ENCODE measurements at places on chromosomes 3 and 15. TPM values are rescaled to one million over a fixed set of nuclear protein-coding genes. Genes with fewer than 3 reads are reported as not detected.

NPRL2 gene
- total RNA-seq, result 21.4 TPM

- H3K27ac ChIP-seq, result no peak overlapping the region
- DNase-seq, result no peak
- H3K4me3 ChIP-seq, result no peak overlapping the region
- H3K36me3 ChIP-seq, result no peaks in the 10 kb centered on the region
These were observed 181.6 kb downstream of the MEGF11 start for GRCh38 chr15:66071921-66072295.

DNA sequence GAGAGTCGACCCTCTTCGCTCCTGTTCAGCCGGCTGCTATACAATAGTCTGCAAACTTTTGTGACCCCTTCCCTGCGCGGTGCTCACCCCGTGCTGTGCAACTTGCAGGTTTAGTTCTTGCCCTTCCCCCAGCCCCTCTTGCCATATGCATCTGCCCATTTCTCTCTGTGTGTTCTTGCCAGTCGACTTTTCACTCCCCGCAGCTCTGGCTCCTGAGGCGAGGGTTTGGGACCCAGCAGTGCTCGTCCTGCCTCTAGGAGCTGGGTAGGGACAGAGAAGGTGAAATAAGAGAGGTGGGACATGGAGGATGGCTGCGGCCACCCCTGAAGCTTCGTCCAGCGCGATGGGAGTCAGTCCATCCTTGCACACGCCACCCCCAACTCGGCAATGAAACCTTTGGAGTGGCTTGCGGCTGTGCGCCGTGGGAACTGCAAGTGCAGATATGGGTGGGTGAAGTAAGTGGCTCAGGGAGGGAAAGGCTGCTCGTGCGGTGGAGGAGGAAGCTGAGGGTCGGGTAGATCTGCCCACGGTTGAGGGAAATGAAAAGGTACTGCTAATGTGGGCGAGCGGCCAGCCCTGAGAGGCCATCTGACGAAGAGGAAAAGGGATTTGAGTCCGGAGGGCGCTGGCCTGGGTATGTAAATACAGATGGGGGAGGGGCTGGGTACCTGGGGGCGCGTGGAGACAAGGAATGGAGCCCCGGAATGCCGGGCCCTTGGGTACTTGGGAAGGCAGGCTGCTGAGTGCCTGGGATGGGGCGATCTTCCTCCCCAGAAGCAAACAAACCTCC lies 1.0 kb downstream of the LRRC3B start:
- H3K4me1 ChIP-seq, result peaks cover 14% of the 10 kb centered on the region
- H3K4me3 ChIP-seq, result no peak overlapping the region
- H3K36me3 ChIP-seq, result no peaks in the 10 kb centered on the region
- H3K27ac ChIP-seq, result no peak overlapping the region
- no peaks in the 10 kb centered on the region for H3K27me3 ChIP-seq

ARRDC4 gene
- total RNA-seq, result 81.7 TPM

- H3K27me3 ChIP-seq, result no peaks in the 10 kb centered on the region
- H3K36me3 ChIP-seq, result no peaks in the 10 kb centered on the region
- peak within 1 kb of the TSS; percentile 27 for H3K4me3 ChIP-seq
- peak; percentile 25 for DNase-seq
These were observed at the start of gene LRRK1 for GRCh38 chr15:100918690-100919480. LRRK1 (plus strand) TSS chr15:100919357; CDS start chr15:100924633, 5,276 bp downstream.

DNA sequence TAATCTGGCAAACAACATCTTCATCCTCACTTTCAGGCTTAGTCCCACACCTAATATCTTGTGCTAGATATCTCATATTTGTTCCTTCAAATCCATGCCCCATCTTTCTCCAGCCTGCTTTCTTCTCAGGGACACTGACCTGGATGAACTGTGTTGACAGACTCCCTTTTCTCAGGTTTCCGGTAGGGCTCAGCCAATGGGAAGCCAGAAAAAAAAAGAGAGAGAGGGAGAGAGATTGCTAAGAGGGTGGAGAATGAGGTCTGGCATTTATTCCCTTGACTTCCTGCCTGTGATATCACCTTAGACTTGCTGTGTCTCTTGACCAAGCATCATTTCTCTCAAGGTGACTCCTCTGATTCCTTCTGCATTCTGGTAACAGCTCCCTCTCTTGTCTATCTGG lies 145.6 kb upstream of the ABI3BP start:
- no peak for DNase-seq
- H3K4me3 ChIP-seq, result no peak overlapping the region
- H3K27me3 ChIP-seq, result no peaks in the 10 kb centered on the region
- H3K4me1 ChIP-seq, result no peaks in the 10 kb centered on the region
- no peak overlapping the region for H3K27ac ChIP-seq

CHL1 gene
- total RNA-seq, result 3.1 TPM

GRCh38 chr3:152267831-152268554 lies 736 bp upstream of the MBNL1 start:
- peak overlapping the region; percentile 93 for H3K4me3 ChIP-seq
- no peaks in the 10 kb centered on the region for H3K27me3 ChIP-seq
- peak overlapping the region; percentile 94 for H3K27ac ChIP-seq
- DNase-seq, result no peak
- peaks cover 27% of the 10 kb centered on the region for H3K4me1 ChIP-seq

GRCh38 chr3:110327870-110328269 lies 743.7 kb upstream of the NECTIN3 start:
- no peaks in the 10 kb centered on the region for H3K4me1 ChIP-seq
- H3K4me3 ChIP-seq, result no peak overlapping the region
- H3K27ac ChIP-seq, result no peak overlapping the region
- H3K27me3 ChIP-seq, result no peaks in the 10 kb centered on the region
- H3K36me3 ChIP-seq, result no peaks in the 10 kb centered on the region

- H3K27ac ChIP-seq, result no peak overlapping the region
- H3K4me1 ChIP-seq, result no peaks in the 10 kb centered on the region
- H3K27me3 ChIP-seq, result no peaks in the 10 kb centered on the region
- no peak for DNase-seq
- H3K36me3 ChIP-seq, result no peaks in the 10 kb centered on the region
These were observed 12.5 kb upstream of the IGF1R start for GRCh38 chr15:98635848-98636247.

CLCN2 gene
- 6.0 TPM for total RNA-seq

BFSP2 gene
- total RNA-seq, result not detected

DNA sequence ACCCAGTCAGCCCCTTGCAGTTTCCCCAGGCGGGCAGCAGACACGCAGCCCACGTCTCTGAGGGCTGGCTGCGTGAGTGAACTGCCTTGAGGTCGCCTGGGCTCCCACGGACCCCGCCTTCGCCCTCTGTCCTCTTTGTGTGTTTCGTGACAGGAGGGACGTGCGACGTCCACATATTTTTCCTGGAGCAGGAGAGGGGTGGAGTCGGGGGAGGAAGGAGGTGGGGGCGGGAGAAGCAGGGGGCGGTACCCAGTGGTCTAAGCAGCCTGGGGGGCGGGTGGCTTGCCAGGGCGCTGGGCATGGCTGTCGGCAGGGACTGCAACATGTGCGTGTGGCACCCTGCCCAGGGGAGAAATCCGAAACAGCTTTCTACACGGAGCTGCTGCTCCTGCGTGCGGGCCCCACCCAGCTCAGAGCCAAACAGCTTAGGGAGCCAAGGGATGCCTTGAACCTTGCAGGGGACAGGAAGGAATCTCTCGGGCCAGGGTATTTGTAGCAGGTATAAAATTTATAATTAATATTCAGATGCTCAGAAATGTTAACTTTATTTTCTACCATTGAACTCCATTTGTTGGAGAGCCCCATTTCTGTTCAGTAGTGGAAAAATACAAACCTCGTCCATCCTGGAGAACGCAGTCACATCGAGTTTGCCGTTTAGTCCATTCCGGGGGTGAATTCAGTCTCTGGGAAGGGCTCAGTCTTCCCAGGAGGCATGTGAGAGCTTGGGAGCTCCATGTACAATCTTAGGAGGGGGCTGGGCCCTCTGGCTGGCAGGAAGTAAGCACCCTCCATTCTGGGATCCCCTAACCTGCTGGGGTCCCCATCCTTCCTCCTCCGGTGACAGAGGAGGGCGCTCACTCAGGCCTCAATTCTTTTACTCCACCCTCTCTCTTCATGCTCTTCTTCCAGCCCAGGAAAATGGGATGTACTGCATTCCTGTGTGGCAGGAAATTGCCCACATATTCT lies 79.1 kb upstream of the MEF2A start:
- peak; percentile 85 for DNase-seq
- H3K4me1 ChIP-seq, result peaks cover 16% of the 10 kb centered on the region

GRCh38 chr15:27214961-27215360 lies 244.0 kb downstream of the GABRG3 start:
- H3K4me3 ChIP-seq, result no peak overlapping the region
- no peaks in the 10 kb centered on the region for H3K27me3 ChIP-seq
- H3K27ac ChIP-seq, result no peak overlapping the region
- H3K4me1 ChIP-seq, result no peaks in the 10 kb centered on the region
- DNase-seq, result no peak
- H3K36me3 ChIP-seq, result no peaks in the 10 kb centered on the region

DNA sequence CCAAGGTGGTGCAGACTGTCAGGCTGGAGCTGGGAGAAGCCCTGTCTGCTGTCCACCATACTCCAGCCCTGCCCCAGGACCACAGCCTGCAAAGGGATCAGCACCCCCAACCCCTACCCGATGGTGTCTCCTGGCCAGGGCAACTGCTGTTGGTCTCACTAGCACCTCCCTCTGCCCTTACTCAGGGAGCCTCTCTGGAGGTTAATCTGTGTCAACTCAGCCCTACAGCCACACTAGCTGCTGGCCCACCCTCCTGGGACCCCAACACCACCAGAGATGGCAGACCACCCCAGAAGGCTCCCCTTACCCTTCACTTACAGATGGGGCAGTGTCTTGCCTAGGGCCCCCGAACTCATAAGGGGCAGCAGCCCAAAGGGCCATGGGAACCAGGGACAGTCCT lies 65.2 kb downstream of the TLE3 start:
- no peak overlapping the region for H3K4me3 ChIP-seq
- no peak for DNase-seq

SLCO3A1 gene
- 30.6 TPM for total RNA-seq

- no peak overlapping the region for H3K4me3 ChIP-seq
- H3K27ac ChIP-seq, result no peak overlapping the region
- DNase-seq, result no peak
- no peaks in the 10 kb centered on the region for H3K4me1 ChIP-seq
These were observed 174.0 kb downstream of the NEK11 start for GRCh38 chr3:131200636-131201199.
